ENCODE measurements at places on chromosomes 12 and 14.

- peak; percentile 84 for DNase-seq
These were observed at the start of gene PPP2R5C for GRCh38 chr14:101761032-101761880. TSS of gene PPP2R5C (plus strand) at chr14:101761709. CDS start at chr14:101761894, 185 bp downstream.

- peak; percentile 21 for DNase-seq
These were observed 24.1 kb upstream of the PELI2 start for GRCh38 chr14:56094076-56094475.

DNA sequence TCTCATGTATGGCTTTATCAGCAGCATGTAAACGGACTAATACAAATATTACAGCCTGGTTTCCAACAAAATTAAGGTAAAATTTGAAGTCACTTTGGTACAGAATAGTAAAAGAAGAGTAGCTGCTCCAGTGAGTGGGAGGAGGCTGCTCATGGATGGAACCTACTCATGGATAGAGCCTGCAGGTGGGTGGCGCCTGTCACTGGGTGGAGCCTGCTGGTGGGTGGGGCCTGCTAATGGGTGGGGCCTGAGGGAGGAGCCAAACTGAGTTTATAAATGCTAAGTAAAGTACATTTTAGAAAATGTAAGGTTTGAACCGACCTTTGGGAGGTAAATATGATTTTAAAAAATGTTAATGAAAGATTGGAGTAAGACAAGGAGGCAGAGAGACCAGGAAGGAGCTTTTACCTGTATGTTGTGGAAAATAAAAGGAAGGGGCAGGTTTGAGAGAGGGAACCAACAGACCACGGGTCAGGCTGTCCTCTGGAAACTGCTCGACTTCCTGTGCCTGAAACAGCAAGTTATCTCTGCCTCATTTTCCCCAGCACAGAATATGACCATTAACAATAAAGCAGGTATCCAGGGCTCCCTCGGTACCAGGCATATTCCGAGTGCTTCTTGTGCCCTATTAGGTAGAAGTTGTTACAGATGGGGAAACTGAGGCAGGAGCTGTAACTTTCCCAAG is 55.9 kb upstream of the SEL1L start:
- peak; percentile 5 for DNase-seq

GRCh38 chr12:53004178-53004577 is 2.1 kb upstream of the EIF4B start:
- peak; percentile 71 for DNase-seq

DNA sequence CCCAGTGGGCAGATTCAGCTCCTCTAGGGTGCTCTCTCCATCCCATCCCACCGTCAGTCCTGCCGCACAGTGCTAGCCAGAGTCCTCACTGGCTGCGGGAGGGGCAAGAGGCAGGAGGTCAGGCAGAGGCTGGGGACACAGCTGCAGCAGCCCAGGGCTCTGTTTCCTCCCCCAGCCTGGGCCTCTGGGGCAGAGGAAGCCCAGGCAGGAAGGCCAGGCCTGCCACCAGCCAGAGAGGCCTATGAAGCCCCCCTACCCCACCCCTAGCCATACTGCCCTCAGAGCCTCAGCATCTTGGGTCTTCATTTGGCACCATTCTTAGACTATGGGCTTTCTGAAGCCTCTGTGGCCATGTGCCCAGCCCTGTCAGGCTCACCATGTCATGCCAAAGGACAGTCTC is 3.4 kb downstream of the ACVRL1 start:
- DNase-seq = no peak

- DNase-seq = no peak
These were observed 114.4 kb downstream of the ZNF664 start for GRCh38 chr12:124087266-124088051.

DNA sequence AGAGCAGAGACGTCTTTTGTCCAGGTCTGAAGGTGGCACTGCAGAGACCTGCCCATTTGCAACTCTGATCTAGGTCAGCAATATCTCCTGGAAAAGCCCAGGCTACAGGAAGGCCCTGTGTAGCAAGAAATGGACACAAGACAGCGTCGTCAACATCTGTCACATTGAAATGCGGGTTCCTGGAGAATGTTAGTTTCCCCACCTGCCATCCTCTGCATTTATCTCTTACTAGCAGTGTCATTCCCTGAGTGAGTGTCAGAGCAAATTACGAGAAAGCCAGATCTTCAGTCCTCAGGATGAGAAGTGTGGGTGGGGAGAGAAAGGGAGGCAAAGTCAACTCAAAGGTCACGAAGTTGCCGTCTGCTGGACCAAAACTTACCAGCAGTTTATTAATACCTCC is 27.4 kb upstream of the FLVCR2 start:
- no peak for DNase-seq

GRCh38 chr14:31068235-31068634 is 42.1 kb upstream of the STRN3 start:
- no peak for DNase-seq

- no peak for DNase-seq
These were observed 33.6 kb upstream of the HIGD1C start for GRCh38 chr12:50918584-50919316.

GRCh38 chr14:41022932-41023331 is 583.7 kb upstream of the LRFN5 start:
- no peak for DNase-seq

DNA sequence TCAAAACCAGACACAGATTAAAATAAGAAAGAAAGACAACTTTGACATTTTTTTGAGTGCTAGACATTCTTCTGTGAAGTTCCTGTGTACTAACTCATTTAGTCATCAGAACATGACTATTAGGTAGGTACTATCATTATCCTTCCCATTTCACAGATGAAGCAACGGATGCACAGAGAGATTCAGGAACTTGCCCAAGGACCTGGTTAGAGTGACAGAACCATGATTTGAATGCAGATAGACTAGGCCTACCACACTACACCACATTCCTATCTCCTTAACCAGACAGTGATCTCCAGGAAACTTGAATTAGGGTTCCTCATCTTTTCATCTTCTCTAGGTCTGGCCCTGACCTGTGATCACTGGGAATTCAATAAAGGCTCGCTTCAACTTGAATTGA is 54.4 kb upstream of the MED13L start:
- no peak for DNase-seq

DNA sequence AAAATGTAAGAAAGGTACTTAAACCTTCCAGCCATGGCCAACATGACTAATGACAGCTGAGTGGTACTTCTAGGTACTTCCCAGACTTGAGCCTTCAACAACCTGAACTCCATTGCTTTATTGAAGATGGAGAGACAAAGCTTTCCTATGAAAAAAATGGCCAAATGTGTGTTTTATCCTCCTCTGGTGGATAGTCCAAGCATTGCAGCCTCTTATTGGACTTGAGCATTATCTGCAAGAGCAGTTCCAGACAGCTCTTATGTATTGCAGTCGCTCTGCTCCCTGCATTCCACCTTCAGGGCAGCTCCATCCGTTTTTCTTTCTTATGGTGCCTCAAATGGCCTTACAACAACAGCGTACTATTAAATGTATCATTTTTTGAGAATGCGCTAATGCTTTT is 588.2 kb downstream of the NRXN3 start:
- peak; percentile 67 for DNase-seq

GRCh38 chr12:19654650-19655376 is 215.5 kb downstream of the AEBP2 start:
- DNase-seq = no peak

GRCh38 chr14:59698793-59699192 is 122.2 kb upstream of the CCDC175 start:
- DNase-seq = peak; percentile 8

GRCh38 chr12:124365726-124366430 is 71.0 kb downstream of the RFLNA start:
- DNase-seq = no peak

- DNase-seq = peak; percentile 76
These were observed 56.8 kb downstream of the DUSP16 start for GRCh38 chr12:12505544-12506495.

- DNase-seq = no peak
These were observed 39.5 kb upstream of the YAF2 start for GRCh38 chr12:42277396-42278127.

DNA sequence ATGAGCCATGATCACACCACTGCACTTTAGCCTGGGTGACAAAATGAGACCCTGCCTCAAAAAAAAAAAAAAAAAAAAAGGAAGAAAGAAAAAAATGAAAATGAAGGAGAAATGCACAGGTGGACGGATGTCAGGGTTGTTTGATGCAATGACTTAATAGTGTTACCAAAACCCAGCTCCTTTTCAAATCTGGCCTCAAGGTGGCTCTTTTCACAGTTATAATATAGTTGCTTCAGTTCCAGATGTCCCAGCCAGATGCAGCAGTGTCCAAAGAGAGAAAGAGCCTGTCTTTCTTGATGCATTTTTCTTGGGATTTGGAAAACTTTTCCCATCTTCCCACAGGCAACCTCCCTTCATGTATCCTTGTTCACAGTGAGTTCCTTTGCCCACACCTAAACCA is 36.5 kb downstream of the KCNMB4 start:
- no peak for DNase-seq

DNA sequence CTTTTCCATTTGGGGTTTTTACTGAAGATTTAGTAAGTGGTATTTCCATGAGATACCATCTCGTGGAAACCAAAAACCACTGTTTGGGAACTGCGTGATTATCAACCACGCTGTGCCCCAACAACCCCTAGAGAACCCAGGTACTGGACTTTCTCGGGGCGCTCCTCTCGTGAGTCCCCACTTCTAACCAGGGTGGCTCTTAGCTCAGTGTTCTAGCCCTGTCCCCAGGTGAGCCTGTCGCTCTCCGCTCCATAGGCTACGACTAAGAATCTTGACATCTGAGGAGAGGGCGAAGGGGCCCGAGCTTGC is 686 bp downstream of the MCRS1 start:
- no peak for DNase-seq

- no peak for DNase-seq
These were observed 3.3 kb downstream of the TMEM121 start for GRCh38 chr14:105529569-105530284.

- no peak for DNase-seq
These were observed 24.7 kb upstream of the AP4S1 start for GRCh38 chr14:31000629-31001338.

- peak; percentile 68 for DNase-seq
These were observed 85.4 kb downstream of the CHGA start for GRCh38 chr14:93008381-93008780.

DNA sequence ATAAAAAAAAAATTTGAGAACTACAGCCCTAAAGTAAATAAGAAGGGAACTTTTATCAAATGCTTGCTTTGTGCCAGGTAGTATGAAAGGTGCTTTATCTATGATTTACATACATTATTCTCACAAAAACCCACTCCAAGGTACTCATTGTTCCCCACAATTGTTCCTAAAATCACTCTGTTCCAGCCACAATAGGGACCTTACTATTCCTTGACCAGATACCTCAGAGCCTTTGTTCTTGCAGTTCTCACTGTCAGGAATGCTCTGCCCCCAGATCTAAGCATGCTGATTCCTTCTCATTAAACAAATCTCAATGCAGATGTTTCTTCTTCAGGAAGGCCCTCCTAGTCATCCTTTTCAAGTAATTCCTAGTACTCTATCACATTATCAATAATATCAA is 60.2 kb downstream of the PPP1R12A start:
- no peak for DNase-seq

GRCh38 chr14:94890785-94891184 is 120.9 kb upstream of the GSC start:
- no peak for DNase-seq

GRCh38 chr12:119998471-119999245 is 9.6 kb downstream of the BICDL1 start:
- DNase-seq = peak; percentile 62

DNA sequence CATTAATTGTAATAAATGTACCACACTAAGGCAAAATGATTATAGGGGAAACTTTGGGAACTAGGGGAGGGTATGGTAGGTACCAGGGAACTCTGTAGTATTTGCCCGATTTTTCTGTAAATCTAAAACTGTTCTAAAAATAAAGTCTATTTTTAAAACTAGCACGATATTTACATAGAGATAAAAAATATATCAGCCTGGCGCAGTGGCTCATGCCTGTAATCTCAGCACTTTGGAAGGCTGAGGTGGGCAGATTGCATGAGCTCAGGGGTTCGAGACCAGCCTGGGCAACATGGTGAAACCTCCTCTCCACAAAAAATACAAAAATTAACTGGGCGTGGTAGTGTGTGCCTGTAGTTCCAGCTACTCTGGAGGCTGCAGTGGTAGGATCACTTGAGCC is 32.4 kb downstream of the TMEM116 start:
- no peak for DNase-seq

- DNase-seq = peak; percentile 44
These were observed 24.2 kb downstream of the GOLGA3 start for GRCh38 chr12:132804426-132804861.

- peak; percentile 18 for DNase-seq
These were observed 1.2 kb downstream of the VSIG10 start for GRCh38 chr12:118102609-118103008.

GRCh38 chr14:92877757-92878431 is 45.1 kb upstream of the CHGA start:
- DNase-seq = no peak

GRCh38 chr14:102293781-102294180 is 11.2 kb downstream of the MOK start:
- DNase-seq = peak; percentile 57

DNA sequence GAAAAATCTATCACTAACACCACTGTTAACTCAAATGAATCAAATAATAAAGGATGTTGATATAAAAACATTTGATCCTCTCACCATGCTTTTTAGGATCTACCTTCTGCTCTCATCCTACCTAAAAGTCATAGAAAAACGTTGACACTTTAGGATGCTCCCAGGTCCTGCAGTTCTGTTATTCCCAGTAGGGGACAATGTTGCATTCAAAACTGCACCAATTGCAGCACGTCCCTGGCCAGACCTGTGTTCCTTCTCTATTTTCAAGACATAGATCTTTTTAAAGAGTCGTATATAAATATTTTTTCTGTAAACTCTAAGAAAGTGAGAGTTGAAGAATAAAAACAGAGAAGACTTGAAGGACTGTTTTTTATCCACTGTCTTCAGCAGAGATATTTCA is 8.8 kb downstream of the AICDA start:
- no peak for DNase-seq

DNA sequence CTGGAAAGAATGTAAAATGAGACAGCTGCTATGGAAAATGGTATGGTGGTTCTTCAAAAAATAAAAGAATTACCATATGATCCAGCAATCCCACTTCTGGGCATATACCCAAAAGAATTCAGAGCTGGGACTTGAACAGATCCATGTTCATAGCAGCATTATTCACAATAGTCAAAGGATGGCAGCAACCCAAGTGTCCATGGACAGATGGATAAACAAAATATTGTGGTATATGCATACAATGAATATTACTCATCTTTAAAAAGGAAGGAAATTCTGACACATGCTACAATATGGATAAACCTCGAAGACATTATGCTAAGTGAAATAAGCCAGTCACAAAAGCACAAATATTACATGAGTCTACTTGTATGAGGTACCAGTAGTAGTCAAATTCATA is 9.1 kb downstream of the RAB2B start:
- DNase-seq = no peak

DNA sequence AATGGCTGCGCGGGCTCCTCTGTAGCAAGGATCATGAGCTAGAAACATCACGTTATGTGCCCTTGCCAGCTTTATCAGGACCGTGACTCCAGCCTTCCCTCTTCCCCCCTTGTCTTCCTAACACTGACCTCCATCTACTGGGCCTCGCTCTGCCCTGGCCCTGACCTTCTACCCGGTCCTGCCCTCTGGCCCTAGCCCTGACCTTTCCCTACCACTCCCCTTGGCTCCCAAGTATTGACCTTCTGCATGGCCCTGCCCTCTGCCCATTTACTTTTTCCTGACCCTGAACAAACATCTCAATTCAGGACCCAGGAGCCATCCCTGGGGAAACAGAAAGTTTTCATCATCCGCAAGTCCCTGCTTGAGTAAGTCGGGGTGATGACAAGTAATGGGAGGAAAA is 2.0 kb downstream of the SOAT2 start:
- no peak for DNase-seq

All from kidney tubule cell (primary cell).